ENCODE measurements at places on chromosomes 12 and 14.

DNA sequence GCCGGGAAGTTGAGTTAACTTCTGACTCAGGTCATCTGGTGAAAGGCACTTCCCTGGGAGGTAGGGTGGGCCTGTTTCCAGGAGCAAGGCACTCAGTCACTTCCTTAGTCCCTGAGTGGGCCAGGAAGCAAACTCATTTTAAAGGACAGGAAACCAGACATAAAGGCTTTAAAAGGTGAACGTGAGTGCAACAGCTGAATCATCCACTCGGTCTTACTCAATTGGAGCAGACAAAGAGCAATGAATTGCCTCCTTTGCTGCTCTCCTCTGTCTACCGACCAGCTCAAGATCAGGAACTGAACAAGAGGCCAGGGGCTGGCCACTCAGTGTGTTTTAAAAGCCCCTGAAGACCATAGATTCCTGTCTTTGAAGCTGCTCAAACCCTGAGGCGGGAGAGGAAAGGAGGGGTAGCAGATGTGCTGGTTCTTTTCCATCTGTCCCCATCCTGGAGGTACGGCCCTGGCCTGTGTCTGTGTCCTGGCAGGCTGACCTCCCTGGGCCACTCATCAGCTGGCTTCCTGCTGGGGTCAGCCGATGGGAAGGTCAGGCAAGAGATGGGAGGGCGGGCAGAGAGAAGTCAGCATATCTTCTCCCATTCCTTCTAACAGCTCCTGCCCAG, 148.9 kb downstream of the PPM1H start:
- peak; percentile 62 for DNase-seq

GRCh38 chr12:76762601-76762980, 1.3 kb upstream of the ZDHHC17 start:
- no peak for DNase-seq

GRCh38 chr12:64059685-64060084, 162.4 kb downstream of the KICS2 start:
- no peak for DNase-seq

- DNase-seq, result no peak
Observed at GRCh38 chr14:55546212-55546874, 33.7 kb upstream of the KTN1 start.

- DNase-seq, result no peak
Observed at GRCh38 chr14:99254328-99255009, 17.5 kb downstream of the BCL11B start.
